ENCODE measurements at places on chromosomes 7 and 10.
A peak's percentile ranks its signal among the peaks of the same experiment; 100 is the strongest.

- no peak for DNase-seq
These were observed 84.8 kb downstream of the CFTR start for GRCh38 chr7:117564627-117565026.

DNA sequence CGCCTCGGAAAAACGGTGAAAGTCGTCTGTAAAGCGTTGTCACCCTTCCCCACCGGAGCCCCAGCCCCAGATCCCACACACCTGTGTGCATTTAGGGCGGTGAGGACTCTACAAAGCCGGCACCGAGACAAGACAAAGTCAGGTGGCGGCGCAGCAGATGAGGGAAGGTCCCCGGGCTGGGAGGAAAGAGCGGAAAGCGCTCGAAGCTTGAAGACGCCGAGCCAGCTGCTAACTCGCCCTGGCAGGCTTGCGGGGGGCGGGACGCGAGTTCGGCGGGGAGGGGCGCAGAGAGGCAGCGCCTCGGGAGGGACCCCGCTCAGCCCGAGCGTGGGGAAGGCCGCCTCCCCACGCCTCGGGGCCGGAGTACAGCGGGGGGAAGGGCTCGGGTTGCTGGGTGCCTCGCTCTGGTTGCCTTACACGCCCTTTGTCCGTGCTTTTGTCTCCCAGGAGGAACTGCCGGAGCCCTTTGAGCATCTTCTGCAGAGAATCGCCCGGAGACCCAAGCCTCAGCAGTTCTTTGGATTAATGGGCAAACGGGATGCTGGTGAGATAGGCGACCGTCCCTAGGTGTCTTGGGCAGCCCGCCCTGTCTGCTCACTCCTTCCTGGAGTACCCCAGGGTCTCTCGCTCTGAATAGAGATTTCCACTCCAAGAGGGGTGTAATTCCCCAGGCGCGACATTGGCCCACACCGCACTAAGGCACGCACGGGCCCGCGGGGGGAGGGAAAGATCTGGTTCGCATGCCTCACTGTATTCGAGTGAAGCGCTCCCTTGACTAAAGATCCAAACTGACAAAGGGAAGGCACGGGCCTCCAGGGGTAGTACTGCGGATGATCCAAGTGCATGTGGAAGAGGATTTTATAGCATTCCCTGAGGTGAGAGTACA, 1.6 kb downstream of the TAC1 start:
- DNase-seq, result no peak

DNA sequence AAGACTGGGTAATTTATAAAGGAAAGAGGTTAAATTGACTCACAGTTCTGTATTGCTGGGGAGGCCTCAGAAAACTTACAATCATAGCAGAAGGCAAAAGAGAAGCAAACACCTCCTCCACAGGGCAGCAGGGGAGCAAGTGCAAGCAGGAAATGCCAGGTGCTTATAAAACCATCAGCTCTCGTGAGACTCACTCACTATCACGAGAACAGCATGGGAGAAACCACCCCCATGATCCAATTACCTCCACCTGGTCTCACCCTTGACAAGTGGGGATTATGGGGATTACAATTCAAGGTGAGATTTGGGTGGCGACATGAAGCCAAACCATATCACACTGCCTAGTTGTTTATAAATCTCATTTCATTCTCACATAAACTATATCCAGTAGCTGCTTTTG, 28.0 kb upstream of the CPN1 start:
- no peak for DNase-seq

GRCh38 chr7:49805371-49806007, 32.1 kb downstream of the VWC2 start:
- no peak for DNase-seq

DNA sequence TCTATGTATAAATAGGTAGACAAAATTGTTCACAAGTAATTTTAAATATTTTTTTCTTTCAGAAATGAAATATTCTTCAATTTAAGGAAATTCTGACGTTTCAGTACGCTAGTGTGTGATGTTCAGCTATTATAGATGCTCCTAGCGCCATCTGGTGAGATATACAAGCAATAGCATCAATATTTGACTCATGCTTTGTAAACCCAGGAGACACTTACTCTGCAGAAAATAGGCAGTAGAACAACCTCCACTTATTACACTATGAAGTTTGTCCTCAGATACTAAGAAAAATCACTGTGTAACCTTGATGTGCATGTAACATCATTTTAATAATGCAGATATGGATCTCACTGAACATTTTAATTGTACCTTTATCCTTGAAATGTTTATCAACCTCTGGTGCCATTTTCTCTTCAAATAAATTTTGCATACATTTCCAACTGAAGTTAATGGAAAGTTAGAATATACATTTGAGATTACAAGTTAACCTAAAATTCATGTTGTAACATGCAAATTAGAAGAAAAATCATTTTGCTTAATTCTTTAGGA, 151.5 kb upstream of the FAM3C start:
- no peak for DNase-seq

GRCh38 chr10:95536017-95536416, 25.2 kb downstream of the SORBS1 start:
- no peak for DNase-seq

- DNase-seq, result no peak
These were observed 481.0 kb downstream of the GALNT17 start for GRCh38 chr7:71612911-71613310.

GRCh38 chr10:113872139-113873030, 17.9 kb downstream of the NHLRC2 start:
- DNase-seq, result no peak

DNA sequence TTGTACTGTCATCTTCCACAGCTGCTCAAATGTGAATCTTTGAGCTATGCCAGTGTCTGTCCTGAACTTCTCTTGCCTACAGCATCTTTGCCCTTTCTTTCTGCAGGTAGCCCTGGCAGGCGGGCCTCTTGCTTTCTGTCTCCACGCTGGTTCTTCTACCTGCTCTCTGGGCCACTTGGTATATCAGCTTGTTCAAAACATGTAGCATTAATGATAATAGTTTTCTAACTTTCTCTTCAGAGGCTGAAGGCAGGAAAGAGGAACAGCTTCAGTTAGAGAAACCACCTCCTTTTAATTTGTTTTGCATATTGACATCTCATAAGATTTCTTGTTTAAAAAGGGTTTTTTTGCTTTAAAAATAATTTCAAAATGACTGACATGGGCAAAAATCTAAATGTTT, 923 bp upstream of the FGL2 start:
- DNase-seq, result no peak

DNA sequence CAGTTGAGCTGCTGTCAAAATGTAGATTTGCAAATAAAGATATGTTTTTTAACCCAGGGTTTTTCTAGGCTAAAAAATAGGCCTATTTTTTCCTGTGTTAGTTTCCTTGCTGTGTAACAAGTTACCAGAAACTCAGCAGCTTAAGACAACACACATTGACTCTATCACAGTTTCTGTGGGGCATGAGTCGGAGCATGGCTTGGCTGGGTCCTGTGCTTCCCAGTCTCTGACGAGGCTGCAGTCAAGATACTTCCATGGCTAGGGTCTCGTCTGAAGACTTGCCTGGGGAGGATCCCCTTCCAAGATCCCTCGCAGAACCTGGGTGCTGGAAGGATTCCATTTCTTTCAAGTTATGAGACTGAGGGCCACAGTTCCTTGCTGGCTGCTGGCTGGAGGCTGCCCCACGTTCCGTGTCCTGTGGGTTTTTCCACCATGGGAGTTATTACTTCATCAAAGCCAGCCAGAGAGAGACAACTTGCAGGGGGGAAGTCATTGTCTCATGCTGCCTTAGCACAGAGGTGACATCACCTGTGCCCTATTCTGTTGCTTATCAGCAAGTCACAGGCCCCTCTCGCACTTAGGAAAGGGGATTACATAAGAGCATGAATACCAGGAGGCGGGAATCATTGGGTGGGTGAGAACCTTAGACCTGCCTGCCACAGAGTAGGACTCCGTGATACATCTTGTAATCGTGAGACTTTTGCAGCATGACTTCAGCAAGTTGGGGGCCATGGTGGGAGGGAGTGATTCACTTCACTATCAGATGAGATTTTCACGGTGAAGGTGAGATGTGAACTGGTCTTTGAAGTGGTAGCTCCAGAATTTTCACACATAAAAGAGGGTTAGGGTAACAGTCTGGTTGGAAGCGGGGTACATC, 77.9 kb downstream of the CCNY start:
- peak; percentile 15 for DNase-seq

- DNase-seq, result no peak
These were observed 186.1 kb upstream of the KAT6B start for GRCh38 chr10:74640134-74640921.

GRCh38 chr10:52351914-52352330, 37.8 kb downstream of the DKK1 start:
- no peak for DNase-seq

- no peak for DNase-seq
These were observed 55.1 kb upstream of the GLCCI1 start for GRCh38 chr7:7913504-7913903.

- no peak for DNase-seq
These were observed 359.4 kb upstream of the CELF2 start for GRCh38 chr10:10658172-10658785.

DNA sequence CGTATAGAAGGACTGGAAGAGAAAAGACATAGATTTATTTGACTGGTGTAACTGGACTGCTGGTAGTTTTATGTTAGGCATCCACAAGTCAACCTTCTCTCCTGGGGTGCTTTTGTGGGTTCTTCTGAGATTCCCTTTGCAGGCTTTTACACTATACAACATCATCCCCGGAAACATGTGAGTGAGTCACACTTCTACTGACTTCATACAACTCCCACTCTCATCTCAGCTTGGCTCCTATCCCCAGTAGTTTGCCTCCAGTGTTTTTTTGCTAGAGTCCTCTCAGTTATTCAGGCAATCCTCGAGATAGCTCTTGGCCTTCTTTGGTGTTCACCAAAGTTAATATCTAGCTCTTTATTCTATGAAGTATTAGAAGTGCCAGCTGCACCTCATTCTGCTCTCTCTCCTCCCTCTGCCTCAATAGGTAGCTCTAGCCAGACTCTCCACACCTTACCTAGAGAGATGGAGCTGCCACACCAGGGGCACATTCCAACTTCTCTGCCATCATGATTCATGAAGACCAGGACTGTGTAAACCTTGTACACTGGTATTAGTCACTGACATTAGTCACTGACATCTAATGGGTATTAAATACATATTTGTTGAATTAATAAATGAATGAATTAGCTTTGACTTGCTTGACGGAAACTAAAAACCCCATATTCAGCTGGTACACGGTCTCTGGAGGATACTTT, 281.9 kb downstream of the PPP1R3A start:
- DNase-seq, result no peak

DNA sequence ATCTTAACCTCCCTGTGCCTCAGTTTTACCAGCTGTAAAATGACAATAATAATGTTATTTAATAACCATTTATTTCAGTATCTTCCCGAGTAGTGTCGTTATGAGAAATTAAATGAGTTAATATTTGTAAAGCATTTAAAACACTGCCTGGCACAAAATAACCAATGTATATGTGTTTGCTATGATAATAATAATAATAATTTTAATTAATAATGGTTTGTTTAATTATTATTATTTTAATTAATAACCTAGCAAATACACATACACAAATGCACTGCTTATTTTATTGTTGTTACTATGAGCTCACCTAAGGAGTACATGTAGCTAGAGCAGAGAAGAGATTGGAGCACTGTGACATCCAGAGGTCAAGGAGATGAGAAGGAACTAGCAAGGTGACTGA, 18.2 kb upstream of the GPNMB start:
- DNase-seq, result no peak

- DNase-seq, result no peak
These were observed 49.8 kb downstream of the PODXL start for GRCh38 chr7:131506597-131506996.

DNA sequence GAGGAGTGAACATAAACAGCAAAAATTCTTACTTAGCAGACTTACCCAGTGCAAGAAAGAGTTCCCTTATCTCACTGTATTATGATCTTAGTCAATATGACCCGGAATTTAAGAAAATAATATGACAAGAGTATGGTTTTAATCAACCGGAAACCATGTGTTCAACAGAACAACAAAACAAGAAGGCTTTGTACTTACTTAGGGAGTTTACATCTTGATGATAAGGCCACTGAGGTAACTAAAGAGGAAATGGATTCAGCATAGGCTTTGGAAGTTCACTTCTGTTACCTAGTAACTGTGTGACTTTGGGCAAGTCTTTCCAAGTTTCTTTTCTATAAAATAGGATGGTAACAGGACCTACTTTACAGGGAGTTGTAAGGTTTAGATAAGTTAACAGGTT, 7.4 kb upstream of the FAS start:
- DNase-seq, result no peak

GRCh38 chr10:88896372-88896993, 16.4 kb downstream of the STAMBPL1 start:
- DNase-seq, result no peak

GRCh38 chr10:125795637-125796190, 20.1 kb upstream of the MMP21 start:
- no peak for DNase-seq

GRCh38 chr10:72229261-72230251, 13.5 kb upstream of the ASCC1 start:
- DNase-seq, result no peak

GRCh38 chr7:45574669-45575500, 717 bp downstream of the ADCY1 start:
- no peak for DNase-seq

- no peak for DNase-seq
These were observed 166.3 kb downstream of the ZNF438 start for GRCh38 chr10:30865141-30865926.

GRCh38 chr7:49398746-49399145, 374.7 kb upstream of the VWC2 start:
- no peak for DNase-seq

GRCh38 chr7:94395141-94396036, 694 bp downstream of the COL1A2 start:
- no peak for DNase-seq

- DNase-seq, result no peak
These were observed 171.5 kb downstream of the AKR1D1 start for GRCh38 chr7:138247568-138248333.

GRCh38 chr10:104323760-104324201, 14.5 kb downstream of the ITPRIP start:
- DNase-seq, result no peak

DNA sequence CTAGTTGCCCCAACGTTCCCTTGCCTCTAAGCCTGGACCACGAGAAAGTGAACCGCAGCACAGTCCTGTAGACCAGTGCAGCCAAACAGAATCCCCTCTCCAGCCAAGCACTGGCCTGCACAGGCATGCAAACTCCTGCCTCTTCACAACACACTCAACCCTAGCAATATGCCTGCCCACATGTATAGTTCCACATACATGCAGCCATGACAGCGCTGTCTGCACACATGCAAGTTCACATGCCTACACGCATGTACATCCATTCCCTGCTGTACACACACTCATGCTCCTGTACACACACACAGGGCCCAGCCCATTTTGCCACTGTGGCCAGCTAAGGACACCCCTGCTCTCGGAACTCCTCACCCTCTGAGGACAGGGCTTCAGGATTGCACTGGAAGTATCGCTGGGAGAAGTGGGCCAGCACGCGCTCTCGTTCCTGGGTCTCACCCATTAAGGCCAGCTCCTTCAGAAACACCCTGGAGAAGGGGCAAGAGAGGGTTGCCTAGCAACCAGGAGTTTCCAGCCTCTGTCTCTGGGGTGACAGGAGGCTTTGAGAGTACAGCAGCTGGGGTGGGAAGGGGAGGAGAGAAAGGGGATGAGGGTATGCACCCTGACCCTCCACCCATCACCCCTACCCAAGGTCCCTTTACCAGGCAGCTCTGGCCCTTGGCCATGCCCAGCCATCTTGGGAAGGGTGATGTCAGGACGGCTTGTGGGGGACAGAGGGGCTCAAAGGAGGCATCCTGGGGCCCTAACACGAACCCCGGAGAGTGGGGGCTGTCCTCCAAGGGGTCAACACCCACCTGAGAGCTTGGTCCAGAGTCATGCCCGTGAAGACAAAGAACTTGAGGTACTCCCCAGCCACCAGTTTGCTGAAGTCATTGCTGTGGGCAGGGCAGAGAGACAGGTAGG, 7.0 kb downstream of the PSD start:
- DNase-seq, result no peak
